RPMI8226 (cell line): ENCODE measurements at places on chromosomes 4 and X.

GRCh38 chr4:24991015-24991414 lies 39.7 kb downstream of the LGI2 start:
- no peak for DNase-seq

GRCh38 chr4:127071443-127071842 lies 561.3 kb upstream of the INTU start:
- no peak for DNase-seq

- no peak for DNase-seq
Measured at GRCh38 chr4:150425161-150425560, 156.8 kb upstream of the MAB21L2 start.

- no peak for DNase-seq
Measured at GRCh38 chrX:137041329-137041728, 7.5 kb upstream of the GPR101 start.
